ENCODE measurements at places on chromosomes 7 and 10.

GRCh38 chr10:78868861-78869260, 199.9 kb upstream of the ZMIZ1 start:
- DNase-seq = no peak

- no peak for DNase-seq
These were observed 185.1 kb upstream of the KLF6 start for GRCh38 chr10:3969876-3970666.

GRCh38 chr7:130113887-130114286, 43.6 kb downstream of the KLHDC10 start:
- no peak for DNase-seq

DNA sequence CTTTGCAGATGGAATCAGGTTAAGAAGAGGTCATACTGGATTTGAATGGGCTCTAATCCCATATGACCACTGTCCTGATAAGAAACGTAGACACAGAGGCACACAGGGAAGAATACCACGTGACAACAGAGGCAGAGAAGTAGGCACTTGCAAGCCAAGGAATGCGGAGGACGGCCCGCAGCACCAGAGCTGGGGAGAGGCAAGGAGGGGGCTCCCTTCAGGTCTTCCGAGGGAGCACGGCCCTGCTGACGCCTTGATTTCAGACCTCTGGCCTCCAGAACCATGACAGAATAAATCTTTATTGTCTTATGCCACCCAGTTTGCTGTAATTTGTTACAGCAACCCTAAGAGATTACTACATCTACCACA, 44.7 kb upstream of the TMEM213 start:
- no peak for DNase-seq

GRCh38 chr7:70033226-70033625, 435.0 kb downstream of the AUTS2 start:
- DNase-seq = no peak

GRCh38 chr10:78619896-78620295, 448.9 kb upstream of the ZMIZ1 start:
- DNase-seq = no peak

DNA sequence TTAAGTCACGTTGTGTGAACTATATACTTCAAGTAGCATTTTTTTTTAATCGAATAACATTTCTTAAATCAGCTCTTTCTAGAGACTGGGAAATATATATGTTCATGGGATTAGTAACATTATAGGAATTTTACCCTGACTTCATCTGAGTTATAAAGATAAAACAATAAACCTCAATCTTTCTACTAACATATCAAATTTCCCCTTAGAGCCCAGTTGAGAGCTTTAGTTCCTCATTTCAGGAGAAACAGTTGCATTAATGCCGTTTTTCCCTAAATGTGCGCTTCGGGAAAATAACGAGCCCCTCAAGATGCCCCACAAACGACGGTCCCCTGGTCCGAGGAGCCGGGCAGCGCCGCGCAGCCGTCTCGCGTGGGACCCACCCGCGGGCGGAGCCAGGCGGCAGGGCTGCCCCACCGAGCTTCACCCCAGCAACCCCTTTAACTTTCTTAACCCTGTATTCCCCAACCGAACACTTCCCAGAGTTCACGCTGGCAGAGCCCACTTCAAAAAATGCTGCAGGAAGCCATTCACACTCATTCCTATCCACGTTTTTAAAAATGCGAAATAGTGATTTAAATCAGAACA, 152.5 kb upstream of the YAE1 start:
- DNase-seq = no peak

- no peak for DNase-seq
These were observed 5.1 kb upstream of the SLC16A12 start for GRCh38 chr10:89540420-89540949.

- no peak for DNase-seq
These were observed 22.0 kb downstream of the STEAP1B start for GRCh38 chr7:22477876-22478450.

- DNase-seq = no peak
These were observed 37.1 kb downstream of the SVOPL start for GRCh38 chr7:138663725-138664710.

DNA sequence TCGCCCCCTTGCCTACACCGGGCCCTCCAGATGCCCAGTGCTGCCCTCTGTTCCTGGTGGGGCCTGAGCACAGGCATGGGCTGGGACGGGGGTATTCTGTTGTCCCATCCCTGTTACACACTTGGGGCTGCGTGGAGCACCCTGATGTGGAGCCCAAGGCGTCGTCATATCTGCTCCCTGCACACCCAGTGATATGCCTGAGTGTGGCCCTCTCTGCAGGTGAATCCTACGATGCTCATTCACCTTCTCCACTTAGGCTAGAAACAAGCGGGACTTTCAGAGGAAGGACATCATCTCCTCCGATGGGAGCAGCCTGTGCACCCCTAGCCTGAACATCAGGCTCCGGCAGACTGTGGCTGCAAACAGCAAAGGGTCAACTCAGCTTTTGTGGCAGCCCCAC, 91.0 kb upstream of the NPTX2 start:
- DNase-seq = no peak

GRCh38 chr10:27745732-27746396, at the start of gene MKX:
TSS of gene MKX (minus strand) at chr10:27745819. CDS start at chr10:27743415, 2,404 bp downstream.
- DNase-seq = no peak

DNA sequence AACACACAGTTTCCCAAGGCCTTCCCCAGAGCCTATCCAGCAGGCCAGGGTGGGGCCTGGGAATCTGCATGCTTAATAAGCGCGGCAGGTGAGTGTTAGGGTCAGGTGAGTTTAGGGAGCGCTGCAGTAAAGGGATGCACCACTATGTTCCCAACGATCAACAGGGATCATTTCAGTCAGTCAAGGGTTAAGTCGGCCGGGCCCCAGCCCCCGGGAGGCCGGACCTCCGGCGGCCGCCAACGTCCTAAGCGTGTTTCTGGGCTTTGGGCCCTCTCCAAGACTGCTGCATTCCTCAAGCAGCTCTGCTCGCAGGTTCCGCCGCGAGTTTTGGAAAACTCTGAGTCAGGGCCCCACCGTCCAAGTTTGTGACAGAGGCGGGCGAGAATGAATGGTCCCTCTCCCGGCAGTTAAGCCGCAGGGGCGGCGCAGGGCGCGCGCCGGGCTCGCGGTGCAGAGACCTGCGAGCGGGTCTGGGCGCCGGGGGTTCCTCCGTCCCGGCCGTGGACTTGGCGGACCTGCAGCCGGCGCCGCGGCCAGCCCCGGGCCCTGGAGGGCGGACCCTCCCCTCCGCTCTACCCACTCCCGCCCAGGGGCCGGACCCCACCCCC, 81.6 kb downstream of the ARHGAP22 start:
- no peak for DNase-seq

- DNase-seq = no peak
These were observed 205.5 kb downstream of the TYW1B start for GRCh38 chr7:72622532-72622931.

DNA sequence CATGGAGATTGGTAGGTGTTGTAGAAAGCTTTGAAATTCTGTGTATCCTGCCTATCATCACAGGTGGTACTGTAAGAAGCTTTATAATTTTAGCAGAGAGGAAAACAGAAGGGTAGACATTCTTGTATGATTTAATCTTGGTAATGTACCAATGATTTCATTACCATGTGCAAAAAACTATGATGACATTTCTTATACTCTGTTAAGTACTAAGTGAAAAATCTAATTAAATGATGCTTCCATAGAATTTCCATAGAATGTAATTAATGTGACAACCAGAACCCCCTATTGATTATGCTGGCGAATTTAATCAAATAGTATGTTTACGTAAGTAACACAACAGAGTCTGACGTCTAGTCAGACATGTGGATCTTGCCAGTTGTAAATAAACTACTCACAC, 16.0 kb upstream of the RHOBTB1 start:
- DNase-seq = no peak

DNA sequence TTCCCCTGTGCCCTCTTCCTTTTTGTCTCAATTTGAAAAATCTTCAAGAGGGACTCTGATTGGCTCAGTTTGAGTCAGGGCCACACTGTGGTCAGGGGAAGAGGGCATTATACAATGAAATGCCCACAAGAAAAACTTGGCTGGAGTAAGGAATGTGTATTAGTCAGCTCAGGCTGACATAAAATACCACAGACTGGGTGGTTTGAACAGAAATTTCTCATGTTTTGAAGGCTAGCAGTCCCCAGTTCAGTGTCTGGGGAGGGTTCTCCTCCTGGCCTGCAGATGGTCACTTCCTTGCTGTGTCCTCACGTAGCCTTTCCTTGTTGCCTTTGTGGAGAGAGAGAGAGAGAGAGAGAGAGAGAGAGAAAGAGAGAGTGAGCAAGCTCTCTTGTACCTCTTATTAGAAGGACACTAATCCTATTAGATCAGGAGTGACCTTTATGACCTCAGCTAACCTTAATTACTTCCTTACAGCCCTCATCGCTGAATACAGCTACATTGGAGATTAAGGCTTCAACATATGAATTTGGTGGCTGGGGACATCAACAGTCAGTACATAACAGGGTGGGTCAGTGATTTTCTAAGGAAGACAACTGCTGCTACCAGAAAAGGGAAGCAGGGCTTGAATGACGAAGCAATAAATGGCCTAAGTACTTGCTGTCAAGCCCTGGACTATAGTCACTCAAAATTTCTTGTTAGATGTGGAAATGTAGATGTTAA, 25.8 kb upstream of the FAM13C start:
- no peak for DNase-seq

- no peak for DNase-seq
These were observed 9.1 kb downstream of the WIPF3 start for GRCh38 chr7:29815181-29816105.

DNA sequence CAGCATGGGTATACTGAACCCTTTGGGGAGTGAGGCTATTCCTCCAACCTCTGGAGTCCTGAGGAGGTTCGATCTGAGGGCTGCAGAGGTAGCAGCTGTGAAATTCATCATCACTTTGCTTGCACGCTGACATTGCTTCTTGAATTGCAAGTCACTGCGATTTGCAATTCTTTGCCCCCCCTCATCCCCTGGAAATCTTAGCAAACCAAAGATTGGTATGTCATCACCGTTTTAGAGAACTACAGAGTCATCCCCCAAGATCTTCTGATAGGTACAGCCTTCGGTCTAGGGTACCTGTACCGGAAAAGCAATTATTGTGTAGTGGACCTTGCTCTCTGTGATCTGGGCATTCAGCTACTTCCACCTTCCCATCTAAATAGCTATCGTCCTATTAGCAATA, 192.6 kb downstream of the KLF6 start:
- DNase-seq = no peak

DNA sequence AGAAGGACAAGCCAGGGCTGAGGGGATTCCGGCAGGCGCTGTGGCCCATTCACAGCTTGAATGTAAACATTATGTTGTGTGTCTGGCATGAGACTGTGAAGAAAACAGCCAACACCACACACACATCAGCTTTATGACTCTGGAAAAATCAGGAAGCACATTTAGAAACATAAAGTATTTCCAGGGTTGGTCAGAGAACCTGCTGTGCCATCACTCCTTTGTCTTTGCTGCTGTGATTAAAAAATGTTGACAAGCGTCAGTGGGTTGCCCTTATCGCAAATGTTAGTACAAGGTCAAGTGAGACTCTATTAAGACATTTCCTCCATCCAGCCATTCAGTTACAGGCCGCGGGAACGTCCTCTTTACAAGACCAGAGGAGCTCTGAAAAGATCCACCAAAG, 95.4 kb downstream of the TAX1BP1 start:
- DNase-seq = no peak

GRCh38 chr10:26274391-26274790, 57.8 kb downstream of the GAD2 start:
- no peak for DNase-seq
